ENCODE measurements at places on chromosomes 2 and 18.

- no peak for DNase-seq
These were observed 6.4 kb upstream of the SPATS2L start for GRCh38 chr2:200300065-200300464.

GRCh38 chr18:23881778-23882177, 132.8 kb upstream of the TTC39C start:
- DNase-seq = no peak

- no peak for DNase-seq
These were observed 20.0 kb upstream of the SLC8A1 start for GRCh38 chr2:40471866-40472265.

DNA sequence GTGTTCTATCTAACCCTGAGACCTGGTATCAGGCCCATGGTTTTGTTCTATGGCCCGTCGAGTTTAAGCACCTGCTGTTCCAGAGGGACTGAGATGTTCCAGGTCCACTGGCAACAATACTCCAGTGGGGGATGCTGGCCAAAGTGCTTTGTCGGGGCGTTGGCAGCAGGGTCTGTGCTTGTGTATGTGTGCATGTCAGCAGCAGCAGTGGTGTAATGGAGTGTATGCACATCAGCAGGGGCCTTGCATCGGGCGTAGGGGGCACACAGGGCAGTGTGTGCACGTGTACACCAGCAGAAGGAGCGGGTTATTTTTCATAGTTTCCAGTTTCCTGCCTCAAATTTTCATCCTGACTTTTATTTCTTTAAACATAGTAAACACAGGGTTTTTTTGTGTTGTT, 37.8 kb upstream of the THUMPD2 start:
- DNase-seq = no peak

GRCh38 chr2:161123531-161124030, 36.6 kb upstream of the TANK start:
- DNase-seq = no peak

- no peak for DNase-seq
These were observed 20.6 kb downstream of the MBD2 start for GRCh38 chr18:54203914-54204313.

GRCh38 chr2:235170536-235171521, 219.0 kb downstream of the SH3BP4 start:
- no peak for DNase-seq

DNA sequence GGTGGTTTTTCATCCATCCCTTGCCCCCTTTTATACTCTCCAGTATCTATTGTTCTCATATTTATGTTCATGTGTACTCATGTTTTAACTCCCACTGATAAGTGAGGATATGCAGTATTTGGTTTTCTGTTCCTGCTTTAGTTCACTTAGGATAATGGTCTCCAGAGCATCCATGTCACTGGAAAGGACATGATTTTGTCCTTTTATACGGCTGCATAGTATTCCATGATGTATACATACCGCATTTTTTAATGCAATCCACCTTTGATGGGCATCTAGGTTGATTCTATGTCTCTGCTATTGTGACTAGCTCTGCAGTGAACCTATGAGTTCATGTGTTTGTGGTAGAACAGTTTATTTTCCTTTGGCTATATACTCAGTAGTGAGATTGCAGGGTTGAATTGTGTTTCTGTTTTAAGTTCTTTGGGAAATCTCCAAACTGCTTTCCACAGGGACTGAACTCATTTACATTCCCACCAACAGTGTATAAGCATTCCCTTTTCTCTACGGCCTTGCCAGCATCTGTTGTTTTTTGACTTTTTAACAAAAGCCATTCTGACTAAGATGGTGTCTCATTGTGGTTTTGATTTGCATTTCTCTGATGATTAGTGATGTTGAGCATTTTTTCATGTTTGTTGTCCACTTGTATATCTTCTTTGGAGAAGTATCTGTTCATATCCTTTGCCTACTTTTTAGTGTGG, 420.2 kb downstream of the THSD7B start:
- no peak for DNase-seq

DNA sequence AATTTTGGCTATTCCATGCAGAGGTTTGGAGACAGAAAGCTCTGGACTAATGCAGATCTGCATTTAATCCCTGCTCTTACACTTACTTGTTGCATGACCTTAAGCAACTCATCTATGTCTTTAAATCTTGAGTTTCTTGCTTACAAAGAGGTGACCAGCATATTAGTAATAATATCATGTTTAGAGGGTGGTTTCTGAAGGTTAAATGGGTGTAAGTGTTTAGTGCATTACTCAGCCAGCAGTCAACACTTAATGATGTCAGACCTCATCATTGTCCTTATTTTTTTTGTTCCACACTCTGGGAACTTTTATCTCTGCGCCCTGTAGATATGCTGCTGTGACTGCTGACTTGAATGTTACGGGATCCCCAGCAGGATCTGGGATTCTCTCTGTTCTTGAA, 1.7 kb downstream of the IL1RL1 start:
- no peak for DNase-seq

GRCh38 chr2:240351088-240351741, 84.2 kb upstream of the GPC1 start:
- no peak for DNase-seq

DNA sequence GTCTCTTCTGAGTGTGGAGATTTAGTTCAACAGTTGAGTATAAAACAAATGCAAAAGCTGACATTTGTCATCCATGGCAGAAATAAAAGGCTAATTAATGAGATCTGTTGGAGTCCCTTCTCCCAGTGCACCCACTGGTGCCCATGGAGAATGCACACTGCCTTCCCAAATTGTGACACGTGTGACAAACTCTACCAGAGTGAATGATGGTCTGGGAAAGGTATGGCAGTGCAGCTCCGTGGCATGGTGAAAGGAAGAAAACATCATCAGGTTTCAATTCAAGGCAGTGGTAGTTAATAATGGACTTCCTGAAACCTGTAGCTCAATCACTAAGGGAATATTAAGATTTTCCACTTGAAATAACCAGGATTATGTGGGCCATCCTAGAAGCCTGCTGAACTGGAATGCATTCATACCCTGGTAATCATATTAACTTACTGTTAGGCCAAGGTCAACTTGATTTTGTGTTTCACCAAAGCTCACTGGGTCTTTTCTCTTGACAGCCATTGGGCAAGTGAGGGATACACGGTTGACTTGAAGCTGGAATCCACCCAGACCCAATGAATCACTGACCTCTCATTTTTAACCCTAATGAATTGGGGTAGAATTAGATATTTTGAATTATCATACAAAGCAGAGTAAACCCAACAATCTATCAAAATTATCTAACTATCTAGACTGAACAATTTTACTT, 167.6 kb downstream of the AFF3 start:
- DNase-seq = no peak

DNA sequence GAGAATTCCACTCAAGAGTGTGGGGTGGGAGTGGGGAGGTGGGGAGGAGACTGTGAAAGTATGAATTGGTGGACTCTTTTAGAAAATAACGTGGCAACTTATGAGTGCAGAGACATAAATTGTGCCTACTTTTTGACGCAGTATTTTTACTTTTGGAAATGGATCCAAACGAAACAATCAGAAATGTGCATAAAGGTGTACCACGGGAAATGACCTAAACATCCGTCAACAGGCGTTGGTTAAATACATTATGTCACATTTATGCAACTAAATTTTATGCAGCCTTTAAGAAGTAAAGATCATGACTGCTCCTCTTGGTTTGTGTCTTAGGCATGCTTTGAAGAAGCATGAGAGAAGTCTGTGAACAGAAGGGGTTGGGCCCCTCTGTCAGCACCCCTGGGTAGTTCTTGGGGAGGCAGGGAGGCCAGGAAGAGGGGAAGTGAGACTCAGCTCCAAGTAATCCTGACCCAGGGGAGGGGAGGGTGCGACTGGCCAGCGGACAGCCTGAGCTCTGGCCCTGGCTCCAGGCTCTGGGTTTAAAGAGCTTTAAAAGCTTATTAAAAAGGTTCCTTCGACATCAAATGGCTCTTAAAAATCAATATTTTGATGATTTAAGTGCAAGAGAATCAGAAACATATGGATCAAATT, 126.4 kb upstream of the HAAO start:
- DNase-seq = no peak

- DNase-seq = no peak
These were observed 3.4 kb upstream of the SPATS2L start for GRCh38 chr2:200302940-200303727.

DNA sequence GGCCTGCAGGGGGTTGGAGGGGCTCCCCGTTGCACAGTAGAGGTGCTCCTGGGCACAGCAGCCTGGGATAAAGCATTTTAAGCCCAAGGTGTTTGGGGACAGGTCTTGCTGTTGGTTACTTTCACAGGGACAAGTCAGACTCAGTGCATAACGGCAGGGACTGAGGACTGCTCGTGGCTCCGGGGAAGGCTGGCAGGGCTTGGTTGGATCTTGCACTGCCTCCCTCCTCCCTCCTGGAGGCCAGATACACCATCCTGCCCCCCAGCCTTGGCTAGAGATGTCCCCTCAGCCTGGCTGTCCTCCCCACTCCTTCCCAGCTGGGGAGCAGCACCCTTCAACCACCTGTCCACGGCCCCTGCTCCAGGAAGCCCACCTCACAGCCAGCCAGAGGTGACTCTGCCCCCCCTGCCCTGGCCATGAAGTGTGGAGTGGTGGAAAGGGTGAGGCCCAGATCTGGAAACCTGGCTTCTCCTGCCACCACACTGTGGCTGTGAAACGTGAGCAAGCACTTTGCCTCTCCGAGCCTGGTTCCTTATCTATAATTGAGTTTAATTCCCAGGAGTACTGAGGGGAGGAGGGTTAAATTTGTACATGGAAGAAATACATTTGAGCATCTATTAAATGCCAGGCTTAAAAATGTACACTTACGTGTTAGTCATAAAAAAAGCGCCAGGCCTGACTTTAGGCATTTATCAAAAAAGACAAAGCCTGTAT, 67.1 kb upstream of the TAF1B start:
- no peak for DNase-seq

All from memory B cell (primary cell).